ENCODE measurements at places on chromosomes 16 and 17.

GRCh38 chr16:57795431-57795878 lies 6.8 kb downstream of the KIFC3 start:
- no peak for DNase-seq

- no peak for DNase-seq
These were observed at the start of gene EMP2 for GRCh38 chr16:10579965-10580882. TSS of gene EMP2 (minus strand) at chr16:10580598. CDS start at chr16:10547617, 32,981 bp downstream.

- no peak for DNase-seq
These were observed 34.5 kb downstream of the NACA2 start for GRCh38 chr17:61556224-61557188.

DNA sequence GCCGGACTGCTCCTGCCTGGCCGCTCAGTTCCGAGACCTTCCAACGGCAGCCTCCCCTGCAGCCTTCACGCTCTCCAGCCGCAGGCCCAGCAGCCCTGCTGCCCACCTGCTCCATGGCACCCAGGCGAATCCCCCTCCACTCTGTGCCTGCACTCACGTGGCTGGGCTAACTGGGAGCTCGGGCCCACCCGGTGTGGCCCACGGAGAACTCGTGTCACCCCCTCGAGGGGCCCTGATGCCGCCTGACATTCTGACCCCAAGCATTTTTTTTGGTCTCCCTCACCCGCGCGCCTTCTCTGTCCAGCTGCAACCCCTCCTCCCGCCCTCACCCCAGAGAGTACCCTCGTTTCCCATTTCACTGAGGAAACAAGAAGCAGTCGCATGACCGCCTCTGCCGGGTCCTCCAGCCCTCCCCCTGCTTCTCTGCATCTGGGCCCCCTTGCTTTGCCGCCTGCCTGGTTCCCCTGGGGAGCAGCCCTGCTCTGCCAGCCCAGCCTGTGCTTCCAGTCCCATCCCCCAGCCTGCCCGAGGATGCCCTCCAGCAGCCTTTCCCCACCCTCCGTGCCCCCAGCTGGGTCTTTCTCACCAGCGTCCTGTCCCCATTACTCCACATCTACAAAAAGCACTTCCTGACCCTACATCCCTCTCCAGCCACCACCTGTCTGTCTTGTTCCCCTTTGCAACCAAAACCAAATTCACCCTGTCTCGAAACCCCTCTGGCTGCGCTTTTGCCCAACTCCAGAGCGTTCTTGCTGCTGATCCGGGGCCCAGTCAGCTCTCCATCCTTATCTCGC lies 146.4 kb upstream of the CHMP6 start:
- DNase-seq, result no peak

DNA sequence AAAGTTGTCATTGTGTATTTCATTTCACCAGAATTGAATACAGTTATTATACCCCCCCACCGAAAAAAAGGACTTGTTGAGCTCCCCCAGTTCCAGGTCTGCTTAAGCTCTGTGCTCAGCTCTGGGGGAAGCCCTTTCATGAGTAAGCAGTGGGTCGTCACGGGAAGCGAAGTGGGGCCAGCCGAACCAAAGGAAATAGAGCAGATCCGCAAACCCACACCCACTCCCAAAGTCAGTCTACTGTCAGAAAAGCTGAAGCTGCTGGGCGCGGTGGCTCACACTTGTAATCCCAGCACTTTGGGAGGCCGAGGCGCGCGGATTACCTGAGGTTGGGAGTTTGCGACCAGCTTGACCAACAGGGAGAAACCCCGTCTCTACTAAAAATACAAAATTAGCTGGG lies 50.1 kb downstream of the PECAM1 start:
- no peak for DNase-seq

GRCh38 chr16:89338863-89339262 lies 121.4 kb downstream of the ZNF778 start:
- DNase-seq, result no peak

GRCh38 chr16:21598206-21598605 lies 1.2 kb upstream of the METTL9 start:
- no peak for DNase-seq

DNA sequence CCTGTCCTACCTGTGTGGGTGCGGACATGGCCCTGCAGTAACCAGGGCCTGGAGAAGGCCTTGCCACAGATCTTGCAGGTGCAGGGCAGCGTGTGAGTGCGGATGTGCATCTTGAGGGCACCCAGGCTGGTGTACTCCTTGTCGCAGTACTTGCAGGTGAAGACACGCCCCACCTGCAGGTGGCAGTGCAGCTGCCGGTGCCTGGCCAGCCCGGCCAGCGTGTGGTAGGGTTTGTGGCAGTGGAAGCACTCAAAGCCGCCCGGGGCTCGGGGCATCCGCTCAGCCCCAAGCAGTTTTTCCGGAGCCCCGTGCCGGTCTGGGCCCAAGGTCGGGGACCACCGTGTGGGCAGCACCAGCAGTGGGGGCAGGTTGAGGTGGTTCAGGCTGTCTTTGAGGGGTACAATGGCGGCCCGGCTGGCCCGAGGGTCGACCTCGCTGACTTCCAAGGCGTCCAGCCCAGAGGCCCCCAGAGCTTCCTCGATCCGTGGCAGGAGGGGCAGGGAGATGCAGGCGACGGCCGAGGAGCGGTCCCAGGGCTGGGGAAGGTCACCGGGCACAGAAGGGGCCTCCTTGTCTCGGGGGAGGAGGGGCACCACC lies 5.1 kb downstream of the SNAI3 start:
- DNase-seq, result no peak

- DNase-seq, result no peak
These were observed 11.5 kb downstream of the KLHL36 start for GRCh38 chr16:84659656-84660300.

GRCh38 chr17:75010683-75011400 lies 1.6 kb upstream of the MRPL58 start:
- no peak for DNase-seq

- DNase-seq, result no peak
These were observed 108.1 kb upstream of the CDC42EP4 start for GRCh38 chr17:73419881-73420280.

GRCh38 chr16:12315330-12316136 lies 339.0 kb downstream of the SNX29 start:
- no peak for DNase-seq

GRCh38 chr17:64411999-64412771 lies 21.5 kb upstream of the PECAM1 start:
- no peak for DNase-seq

- no peak for DNase-seq
These were observed 411.3 kb downstream of the SNX29 start for GRCh38 chr16:12387786-12388185.

GRCh38 chr16:56349711-56350161 lies 75.6 kb downstream of the AMFR start:
- no peak for DNase-seq

DNA sequence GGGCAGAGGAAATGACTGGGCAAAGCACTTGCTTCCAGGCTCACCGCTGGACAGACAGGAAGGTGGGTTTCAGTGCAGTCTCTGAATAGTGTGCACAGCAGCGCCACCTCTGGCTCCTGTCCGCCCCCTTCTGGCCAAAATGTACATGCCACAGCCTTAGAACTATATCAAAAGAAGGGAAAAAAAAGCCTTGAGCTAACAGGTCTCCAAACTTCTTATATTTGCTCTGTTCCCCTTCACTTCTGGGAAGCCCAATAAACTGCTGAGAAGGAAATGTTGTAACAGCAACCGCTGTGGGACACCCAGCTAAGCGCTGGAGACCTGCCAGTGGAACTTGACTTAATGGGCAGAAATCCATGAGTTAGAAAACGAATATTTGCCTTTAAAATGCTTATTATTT lies 17.5 kb downstream of the COG7 start:
- peak; percentile 21 for DNase-seq

DNA sequence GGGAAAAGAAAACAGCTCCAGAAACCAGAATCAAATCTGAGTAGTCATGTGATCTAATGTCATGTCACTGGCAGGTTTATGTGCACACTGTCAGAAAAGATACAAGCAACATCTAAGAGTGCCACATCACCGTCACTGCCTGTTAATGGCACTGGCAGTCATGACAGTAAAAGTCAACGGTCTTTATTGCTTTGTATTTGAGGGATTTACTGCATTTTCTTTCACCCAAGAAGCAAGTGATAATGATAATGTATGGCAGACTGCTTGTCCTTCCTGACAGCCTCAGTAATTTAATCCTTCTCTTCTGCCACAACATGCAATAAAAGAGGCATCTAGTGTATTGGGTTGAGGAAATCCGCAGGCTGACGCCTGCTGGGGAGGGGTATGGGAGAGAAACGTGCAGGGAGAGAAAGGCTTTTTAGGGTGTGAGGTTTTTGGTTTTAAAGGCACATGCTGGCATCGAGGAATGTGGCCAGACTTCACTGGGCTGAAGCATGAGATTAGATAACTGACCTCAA lies 92.4 kb downstream of the RPGRIP1L start:
- no peak for DNase-seq

DNA sequence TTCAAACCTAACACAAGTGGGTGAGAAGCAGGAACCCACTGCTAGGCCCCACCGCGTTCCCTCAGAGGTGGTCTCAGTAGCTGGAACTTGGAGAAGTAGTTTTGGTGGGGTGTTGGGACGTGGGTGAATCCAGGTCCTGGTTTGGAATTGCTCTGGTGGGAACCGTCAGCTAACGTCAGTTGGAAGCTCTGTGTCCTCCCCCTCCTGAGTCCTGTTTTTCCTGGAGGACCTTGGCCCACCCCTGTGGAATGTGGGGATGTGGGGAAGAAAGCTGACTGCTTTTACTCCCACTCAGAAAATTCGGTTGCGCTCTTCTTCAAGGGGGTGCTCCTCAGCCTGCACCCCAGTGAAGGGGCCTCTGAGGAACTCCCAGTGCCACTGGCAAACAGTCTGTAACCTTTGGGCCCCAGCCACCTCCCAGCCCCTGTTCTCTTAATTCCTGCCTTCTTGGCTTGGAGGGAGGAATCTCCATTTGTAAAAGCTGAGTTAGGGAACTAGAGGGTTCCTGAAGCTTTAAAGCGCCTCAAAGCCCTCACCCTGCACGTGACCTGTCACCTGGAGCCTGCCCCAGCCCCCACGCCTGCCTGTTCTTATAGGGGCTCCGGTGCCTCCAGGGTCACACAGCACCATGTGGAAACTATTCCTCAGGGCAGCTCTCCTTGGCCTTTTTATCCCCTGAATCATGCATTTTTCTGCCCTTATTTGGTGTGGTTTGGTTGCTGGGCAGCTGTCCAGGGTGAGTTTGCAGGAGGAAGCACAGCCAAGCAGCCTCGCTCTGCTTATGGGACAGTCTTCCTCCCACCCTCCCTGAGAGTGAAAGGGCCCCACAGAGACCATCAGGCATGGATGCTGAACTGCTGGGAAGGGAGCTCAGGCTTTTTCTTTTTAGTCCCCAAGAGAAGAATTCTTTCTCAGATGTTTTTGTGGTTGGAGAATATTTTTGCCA lies 16.2 kb upstream of the NAGLU start:
- DNase-seq, result no peak

- no peak for DNase-seq
These were observed 28.7 kb downstream of the HIC1 start for GRCh38 chr17:2083613-2084035.

DNA sequence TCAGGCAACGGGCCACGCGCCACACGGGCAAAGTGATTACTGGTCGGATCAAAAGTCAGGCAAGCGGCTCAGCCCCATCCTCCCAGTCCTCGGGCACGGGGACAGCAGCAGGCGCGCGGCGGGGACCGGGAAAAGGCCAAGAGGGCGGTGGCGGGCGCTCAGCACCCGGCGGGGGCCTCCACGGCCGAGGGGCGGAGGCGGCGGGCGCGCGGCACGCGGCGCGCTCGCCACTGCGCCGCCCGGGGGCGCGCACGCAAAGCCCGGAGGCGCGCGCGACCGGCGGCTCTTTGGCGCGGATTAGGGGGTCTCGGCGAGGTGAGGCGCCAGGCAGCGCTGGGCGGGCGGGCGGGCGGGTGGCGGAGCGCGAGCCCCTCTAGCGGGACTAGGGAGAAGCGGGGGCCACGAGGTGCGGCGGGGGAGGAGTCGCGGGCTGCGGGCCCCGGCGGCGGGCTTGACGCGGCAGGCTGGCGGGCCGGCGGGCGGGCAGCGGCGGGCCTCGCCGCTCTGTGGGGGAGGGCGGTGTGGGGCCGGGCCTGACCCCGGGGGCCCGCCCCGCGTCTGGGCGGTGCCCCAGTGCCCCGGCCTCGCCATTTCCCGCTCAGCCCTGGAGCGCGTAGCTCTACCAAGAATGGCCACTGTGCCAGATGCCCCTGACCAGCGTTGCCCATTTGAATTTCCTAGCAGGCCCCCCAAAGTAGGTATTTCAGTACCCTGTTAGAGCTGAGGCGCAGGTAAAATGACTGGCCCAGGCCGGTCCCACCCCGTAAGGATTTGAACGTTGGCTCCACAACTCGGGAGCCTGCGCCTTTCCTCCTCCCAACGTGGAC lies at the start of the genes ACACA and TADA2A:
Gene ACACA, minus strand, starts transcription at position 202 of the 827 bp plus-strand sequence. CDS start 537 bp downstream, outside the sequence.
Gene TADA2A, plus strand, starts transcription at position 252 of the 827 bp plus-strand sequence. CDS start 4,480 bp downstream, outside the sequence.
- DNase-seq, result peak; percentile 64

DNA sequence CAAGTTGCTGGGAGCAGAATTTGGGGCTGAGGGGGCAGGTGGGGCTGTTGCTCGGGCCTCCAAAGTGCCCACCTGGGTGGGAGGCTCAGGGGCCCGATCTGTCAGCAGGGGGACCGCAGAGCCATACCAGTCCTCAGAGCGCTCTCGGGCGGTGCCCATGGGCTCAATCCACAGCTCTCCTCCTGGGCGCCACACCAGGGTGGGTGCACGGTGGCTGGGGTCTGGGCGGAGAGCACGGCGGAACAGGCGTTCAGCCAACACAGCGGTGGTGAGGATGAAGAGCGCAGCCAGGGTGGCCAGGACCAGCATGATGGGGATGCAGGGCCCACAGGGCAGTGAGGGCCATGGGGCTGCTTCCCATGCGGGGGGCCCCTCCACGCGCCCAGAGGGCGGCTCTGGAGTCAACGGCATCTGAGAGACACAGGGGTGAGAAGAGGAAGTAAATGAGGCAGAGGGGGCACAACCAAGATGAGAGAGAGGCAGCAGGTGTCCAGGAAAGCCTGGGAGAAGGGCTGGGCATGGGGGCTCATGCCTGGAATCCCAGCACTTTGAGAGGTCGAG lies 1.2 kb downstream of the C16orf54 start:
- DNase-seq, result no peak

GRCh38 chr16:73912281-73912680 lies 384.3 kb upstream of the PSMD7 start:
- DNase-seq, result no peak

GRCh38 chr17:34259146-34259545 lies 4.1 kb downstream of the CCL2 start:
- DNase-seq, result no peak

DNA sequence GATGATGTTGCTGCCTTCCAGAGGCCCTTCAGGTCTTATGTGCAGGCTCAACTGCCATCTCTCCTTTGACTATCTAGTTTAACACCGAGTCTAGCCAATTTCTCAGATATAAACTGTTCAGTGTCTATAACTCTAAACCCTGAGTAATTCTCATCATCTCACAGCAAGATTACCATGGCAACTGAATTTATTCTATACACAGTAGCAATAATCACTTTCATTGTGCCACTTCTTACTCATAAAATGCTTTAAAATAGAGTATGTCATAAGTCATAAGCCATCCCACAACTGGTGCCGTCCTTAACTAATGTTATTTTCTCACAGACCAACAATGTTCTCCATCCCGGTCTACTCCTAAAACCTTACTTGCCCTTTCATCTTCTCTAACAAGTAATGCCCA lies 45.0 kb downstream of the SYNRG start:
- DNase-seq, result no peak

- DNase-seq, result no peak
These were observed 57.9 kb upstream of the SLC12A3 start for GRCh38 chr16:56807011-56807675.

- no peak for DNase-seq
These were observed 41.6 kb upstream of the TAC4 start for GRCh38 chr17:49889500-49889899.

GRCh38 chr16:50614955-50615724 lies 66.0 kb downstream of the SNX20 start:
- no peak for DNase-seq

GRCh38 chr16:10577305-10578202 lies 2.8 kb downstream of the EMP2 start:
- DNase-seq, result no peak

GRCh38 chr17:27572665-27573064 lies 58.3 kb upstream of the LGALS9 start:
- DNase-seq, result peak; percentile 21
